Activated CD4-positive, CD25-positive, alpha-beta regulatory T cell treated with anti-CD3 and anti-CD28 coated beads, Interleukin-2, amount 50 U/mL, for 24 hours (primary cell): ENCODE measurements at places on chromosomes 7 and 10.
A peak's percentile ranks its signal among the peaks of the same experiment; 100 is the strongest.

DNA sequence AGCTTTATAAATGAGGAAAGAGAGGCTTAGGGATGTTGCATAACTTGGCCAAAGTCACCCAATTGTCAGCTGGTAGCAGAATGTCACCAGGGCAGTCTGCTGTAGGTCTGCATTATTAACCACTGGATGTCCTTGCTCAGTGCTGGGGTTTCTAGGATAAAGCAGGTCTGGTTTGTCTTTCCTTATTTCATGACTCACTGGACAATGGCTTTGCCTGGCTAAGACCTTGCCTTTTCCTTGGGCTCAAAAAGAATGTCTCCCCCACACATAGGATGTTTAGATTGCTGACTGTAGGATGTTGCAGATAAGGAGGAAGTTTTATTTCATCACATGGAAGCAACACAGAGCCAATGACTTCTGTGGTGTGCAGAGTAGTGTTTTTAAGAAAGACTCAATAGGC, 29.4 kb downstream of the WDFY4 start:
- no peak for ATAC-seq

GRCh38 chr7:114889646-114890285, 32.1 kb upstream of the MDFIC start:
- peak; percentile 100 for ATAC-seq

- ATAC-seq = no peak
These were observed 215.9 kb downstream of the GPR158 start for GRCh38 chr10:25390733-25391132.

DNA sequence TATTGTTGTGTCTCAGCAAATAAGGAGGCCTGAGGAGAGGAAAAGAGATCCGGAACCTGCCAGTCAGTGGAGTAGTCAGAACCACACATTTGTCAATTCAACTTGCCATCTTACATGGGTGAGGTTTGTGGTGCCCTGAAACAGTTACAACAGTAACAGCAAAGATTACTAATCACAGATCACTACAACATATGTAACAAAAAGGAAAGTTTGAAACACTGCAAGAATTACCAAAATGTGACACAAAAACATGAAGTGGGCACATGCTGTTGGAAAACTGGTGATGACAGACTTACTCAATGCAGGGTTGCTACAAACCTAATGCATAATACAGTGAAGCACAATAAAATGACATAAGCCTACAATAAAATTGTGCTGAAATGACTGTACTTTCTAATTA, 89.4 kb downstream of the LRRN3 start:
- no peak for ATAC-seq

DNA sequence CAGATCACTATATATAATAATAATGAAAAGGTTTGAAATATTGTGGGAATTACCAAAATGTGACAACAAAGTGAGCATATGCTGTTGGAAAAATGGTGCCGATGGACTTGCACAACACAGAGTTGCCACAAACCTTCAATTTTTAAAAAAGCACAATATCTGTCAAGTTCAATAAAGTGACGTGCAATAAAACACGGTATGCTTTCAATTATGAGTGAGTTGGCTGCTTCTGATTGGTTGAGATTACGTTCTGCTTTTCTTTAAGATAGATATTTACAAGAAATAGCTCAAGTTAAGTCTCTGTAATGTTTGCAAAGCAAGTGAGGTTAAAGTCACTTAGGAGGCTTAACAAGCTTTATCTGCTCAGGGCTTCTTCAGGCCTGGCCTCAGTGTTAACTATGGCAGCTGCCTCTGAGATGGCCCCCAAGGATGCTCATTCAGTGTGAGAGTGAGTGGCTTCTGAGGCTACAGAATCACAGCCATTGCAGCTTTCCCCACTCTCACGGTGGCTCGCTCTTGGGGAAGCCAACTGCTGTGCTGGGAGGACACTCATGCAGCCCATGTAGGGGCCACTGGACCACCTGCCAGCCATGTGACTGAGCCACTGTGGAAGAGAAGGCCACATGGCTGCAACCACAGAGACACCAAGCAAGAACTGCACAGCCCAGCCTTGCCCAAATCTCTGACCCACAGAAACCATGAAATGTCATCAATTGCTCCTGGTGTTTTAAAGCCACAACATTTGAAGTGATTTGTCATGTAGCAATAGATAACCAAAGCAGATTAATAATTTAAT, 78.3 kb upstream of the TMEM72 start:
- no peak for ATAC-seq

GRCh38 chr10:5523796-5524574, 776 bp upstream of the CALML3 start:
- ATAC-seq = no peak

GRCh38 chr7:41536122-41536872, 166.6 kb downstream of the INHBA start:
- ATAC-seq = no peak

DNA sequence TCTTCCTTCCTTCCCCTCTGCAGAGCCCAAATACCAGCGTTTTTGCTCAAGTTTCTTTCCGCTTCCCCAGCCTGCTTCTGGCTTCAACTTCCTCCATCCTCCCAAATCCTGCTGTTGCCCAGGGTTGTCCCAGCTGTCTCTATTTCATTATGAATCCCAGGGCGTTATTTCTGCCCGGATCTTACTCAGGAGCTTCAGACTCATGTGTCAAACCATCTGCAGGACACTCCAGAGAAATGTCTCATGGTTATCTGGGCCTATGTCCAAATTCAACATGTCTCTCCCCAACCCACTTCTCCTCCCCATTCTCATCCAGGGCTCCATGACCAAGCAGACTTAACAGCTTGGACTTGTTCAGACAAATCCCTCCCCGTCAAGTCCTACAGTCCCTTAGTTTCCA, 15.6 kb downstream of the ARHGAP22 start:
- no peak for ATAC-seq

DNA sequence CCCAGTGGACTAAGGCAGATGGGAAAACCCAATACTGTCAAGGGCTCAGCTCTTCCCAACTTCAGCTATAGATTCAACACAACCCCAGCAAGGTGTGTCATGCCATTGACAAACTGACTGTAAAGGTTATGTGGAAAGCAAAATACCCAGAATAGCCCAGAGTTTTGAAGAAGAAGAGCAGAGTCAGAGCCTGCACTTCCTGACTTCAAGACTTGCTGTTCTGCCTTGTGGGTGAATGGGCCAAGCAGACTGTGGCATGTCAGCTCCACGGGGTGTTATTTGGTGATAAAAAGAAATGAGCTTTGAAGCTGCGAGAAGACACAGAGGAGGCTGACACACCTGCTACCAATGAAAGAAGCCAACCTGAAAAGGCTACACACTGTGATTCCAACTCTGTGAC, 89.7 kb downstream of the NKX6-2 start:
- peak; percentile 73 for ATAC-seq

GRCh38 chr10:46033602-46034011, 3.2 kb upstream of the NCOA4 start:
- ATAC-seq = no peak

DNA sequence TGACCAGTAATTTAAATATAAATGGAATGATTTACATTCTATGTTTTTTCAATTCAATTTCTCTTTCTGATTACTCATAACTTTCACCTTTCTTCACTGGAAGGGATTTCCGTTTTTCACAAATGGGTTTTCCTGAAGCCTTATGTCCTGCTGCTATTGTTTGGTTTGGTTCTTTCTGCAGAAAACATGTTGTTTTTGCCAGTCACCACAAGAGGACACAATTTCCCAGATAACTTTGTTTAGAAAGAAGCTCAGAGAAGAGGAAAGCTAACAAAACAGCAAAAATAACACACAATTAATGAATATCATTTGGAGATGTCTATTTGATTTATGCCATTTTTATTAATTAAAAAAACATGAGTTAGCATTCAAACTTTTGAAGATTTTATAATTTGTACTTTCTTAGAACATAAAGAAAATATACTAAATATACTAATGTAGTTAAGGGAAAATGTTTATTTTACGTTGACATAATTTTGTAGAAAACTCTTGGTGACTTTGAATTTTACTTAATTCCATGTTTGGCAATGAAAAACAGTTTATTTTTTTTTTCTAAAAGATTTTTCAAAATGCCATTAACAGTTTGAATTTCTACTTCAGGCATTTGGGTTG, 4.6 kb upstream of the TWIST1 start:
- ATAC-seq = no peak

GRCh38 chr10:62045765-62046521, 144.4 kb downstream of the ARID5B start:
- no peak for ATAC-seq

GRCh38 chr10:33365871-33366411, 31.5 kb upstream of the NRP1 start:
- ATAC-seq = peak; percentile 92

DNA sequence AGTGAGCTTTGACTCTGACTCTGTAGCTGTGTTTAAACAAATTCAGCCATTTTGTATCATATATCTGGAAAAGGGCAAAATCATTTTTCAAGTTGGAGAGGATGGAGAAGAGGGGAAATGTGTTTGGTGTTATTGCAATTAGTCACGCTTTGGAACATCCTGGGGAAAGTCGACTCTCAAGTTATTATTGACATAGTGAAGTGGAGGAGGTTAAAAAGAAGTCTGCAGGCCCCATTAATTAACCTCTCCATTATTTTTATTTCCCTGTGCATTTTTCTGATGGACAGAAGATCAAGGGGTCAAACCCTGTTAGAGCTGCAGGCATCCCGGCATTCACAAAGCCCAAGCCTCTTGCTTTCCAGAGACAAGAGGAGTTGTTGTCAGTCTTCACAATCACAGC, 132.6 kb downstream of the TEX36 start:
- ATAC-seq = no peak

- no peak for ATAC-seq
These were observed 15.3 kb upstream of the LRRC61 start for GRCh38 chr7:150307904-150308303.

- ATAC-seq = no peak
These were observed 199.2 kb downstream of the IMMP2L start for GRCh38 chr7:111363099-111363498.

GRCh38 chr7:43220250-43220649, 107.8 kb downstream of the HECW1 start:
- no peak for ATAC-seq

GRCh38 chr10:28496481-28496961, 36.4 kb upstream of the WAC start:
- ATAC-seq = no peak

- no peak for ATAC-seq
These were observed 604.0 kb downstream of the LRMDA start for GRCh38 chr10:76035206-76036110.

DNA sequence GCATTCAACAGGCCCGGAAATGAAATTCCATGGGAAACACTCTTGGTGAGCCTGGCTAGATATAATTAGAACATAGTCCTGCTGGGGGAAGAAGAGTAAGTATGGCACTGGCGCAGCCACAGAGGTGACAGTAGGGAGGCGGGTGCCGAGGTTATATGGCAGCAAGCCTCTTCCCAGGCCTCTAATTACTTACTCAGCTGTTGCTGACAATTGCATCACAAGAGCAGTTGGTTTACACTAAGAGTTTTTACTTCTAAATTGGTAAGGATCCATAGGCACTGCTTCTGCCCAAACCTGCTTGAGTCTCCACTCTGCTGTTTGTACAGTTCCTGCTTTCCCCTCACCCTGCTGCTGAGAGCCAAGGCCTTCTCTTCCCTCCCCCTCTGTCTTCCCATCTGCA, 93.3 kb upstream of the DUSP5 start:
- no peak for ATAC-seq

DNA sequence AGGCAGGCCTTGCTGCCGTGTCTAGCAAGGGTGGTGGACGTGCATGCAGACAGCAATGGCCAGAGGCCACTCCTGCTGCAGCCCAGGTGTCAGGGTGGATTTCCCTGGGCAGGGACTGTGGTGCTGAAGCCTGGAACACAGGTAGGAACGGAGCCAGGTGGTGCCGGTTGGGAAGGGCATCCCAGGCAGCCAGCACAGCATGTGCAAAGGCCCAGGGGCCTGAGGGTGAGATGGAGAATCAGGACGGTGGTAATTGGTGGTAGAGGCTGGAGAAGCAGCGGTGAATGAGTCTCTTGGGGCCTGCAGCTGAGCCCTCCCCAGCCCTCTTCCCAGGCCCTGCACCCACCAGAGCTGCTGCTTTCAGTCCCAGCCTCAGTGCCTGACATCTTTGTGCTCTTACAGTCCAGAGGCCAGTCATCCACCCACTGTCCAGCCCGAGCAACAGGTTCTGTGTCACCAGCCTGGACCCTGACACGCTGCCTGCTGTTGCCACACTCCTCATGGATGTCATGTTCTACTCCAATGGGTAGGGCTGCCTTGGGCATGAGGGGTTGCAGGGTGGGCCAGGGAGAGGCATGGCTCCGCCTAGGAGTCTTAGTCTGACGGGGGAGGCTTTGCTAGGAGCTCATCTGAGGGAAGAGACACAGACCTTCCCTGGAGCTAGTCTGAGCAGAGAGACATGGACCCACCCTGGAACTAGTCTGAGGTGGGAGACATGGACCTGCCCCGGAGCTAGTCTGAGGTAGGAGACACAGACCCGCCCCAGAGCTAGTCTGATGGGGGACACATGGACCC, 54.3 kb downstream of the CASTOR2 start:
- ATAC-seq = no peak

GRCh38 chr10:21604651-21605050, 70.6 kb downstream of the MLLT10 start:
- no peak for ATAC-seq

DNA sequence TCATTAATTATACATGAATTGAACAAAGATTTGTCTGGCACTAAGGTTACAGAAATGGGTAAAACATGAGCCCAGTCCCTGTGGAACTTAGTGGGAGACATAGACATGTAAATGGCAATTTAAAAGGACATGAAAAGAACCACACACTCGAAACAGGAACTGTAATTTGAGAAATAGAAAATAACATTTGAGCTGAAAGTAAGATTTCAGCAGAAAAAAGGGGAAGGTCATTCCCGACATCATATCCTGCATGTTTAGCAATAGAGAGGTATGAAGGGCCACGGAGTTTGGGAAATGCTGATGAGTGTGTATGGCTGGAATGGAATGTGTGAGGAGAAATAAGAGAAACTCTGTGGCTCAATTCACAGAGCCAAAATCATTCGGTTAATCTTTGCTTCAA, 175.4 kb upstream of the AHR start:
- ATAC-seq = no peak

GRCh38 chr7:260441-261281, 29.3 kb upstream of the FOXL3 start:
- no peak for ATAC-seq

DNA sequence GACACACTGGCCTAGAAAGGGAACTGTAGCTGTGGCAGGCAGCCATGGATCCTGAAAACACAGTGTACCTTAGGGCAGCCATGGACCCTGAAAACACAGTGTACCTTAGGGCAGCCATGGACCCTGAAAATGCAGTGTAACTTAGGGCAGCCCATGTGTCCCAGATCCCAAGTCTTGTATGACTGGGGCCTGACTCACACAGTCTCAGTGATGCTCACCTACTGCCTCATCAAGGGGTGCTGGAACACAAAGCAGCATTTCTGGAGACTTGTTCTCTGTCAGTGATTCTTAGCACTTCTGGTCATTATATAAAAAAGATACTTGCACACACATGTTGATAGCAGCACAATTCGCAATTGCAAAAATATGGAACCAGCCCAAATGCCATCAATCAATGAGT, 70.2 kb upstream of the LAMB4 start:
- no peak for ATAC-seq
